Endothelial cell of umbilical vein (primary cell): ENCODE measurements at places on chromosomes 4 and X. TPM values are rescaled to one million over a fixed set of nuclear protein-coding genes. Genes with fewer than 3 reads are reported as not detected.

The PCDH7 gene
- total RNA-seq = 16.6 and 21.0 TPM in 2 replicates

GRCh38 chr4:7546809-7547367, 112.2 kb upstream of the PSAPL1 start:
- H3K27ac ChIP-seq = no peak overlapping the region
- no peak for DNase-seq
- H3K4me1 ChIP-seq = no peaks in the 10 kb centered on the region
- H3K4me3 ChIP-seq = no peak overlapping the region

- no peak overlapping the region for H3K27ac ChIP-seq
- DNase-seq = no peak
- H3K4me3 ChIP-seq = no peak overlapping the region
- no peaks in the 10 kb centered on the region for H3K4me1 ChIP-seq
- no peaks in the 10 kb centered on the region for H3K36me3 ChIP-seq
Measured at GRCh38 chr4:1470393-1470670, 64.1 kb upstream of the NKX1-1 start.

DNA sequence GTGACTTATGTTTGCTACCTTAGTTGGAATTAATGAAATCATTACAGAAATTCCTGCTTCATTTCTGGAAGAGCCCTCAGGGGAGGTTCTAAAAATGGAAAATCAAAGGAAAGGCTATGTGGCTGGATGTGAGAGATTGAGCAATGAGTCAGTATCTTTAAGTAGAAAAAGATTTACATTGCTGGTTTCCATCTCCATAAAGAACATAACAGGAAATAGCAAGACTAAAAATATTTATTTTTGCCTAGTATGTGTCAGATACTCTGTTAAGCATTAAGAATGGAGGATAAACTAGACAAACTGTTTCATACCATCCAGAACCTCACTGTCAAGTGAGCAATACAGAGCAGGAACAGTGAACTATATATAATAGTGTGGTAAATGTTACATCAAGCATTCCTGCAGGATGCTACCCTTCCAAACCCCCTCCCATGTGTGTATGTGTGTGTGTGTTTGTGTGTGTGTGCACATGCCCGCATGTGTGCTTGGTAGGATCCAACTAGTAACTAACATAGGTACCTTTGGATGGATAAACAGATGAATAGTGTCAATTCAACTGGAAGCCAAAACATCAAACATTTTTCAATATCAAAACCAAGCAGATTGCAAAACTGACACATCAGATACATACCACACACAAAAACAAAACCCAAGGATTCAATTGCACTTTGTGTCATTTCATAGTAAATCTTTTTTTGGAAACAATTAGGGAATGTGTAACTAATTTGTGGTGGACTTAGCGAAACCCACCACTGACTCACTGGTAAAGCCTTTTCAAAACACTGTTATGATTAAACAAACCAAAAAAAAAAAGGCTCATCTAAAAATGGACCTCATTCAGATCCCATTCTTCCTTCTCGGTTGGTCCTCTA, 223.4 kb downstream of the SHROOM3 start:
- H3K27ac ChIP-seq = peak overlapping the region; percentile 83
- peaks cover 23% of the 10 kb centered on the region for H3K4me1 ChIP-seq
- H3K36me3 ChIP-seq = no peaks in the 10 kb centered on the region
